ENCODE measurements at places on chromosomes 7 and 10. TPM values are rescaled to one million over a fixed set of nuclear protein-coding genes. Genes with fewer than 3 reads are reported as not detected.

DNA sequence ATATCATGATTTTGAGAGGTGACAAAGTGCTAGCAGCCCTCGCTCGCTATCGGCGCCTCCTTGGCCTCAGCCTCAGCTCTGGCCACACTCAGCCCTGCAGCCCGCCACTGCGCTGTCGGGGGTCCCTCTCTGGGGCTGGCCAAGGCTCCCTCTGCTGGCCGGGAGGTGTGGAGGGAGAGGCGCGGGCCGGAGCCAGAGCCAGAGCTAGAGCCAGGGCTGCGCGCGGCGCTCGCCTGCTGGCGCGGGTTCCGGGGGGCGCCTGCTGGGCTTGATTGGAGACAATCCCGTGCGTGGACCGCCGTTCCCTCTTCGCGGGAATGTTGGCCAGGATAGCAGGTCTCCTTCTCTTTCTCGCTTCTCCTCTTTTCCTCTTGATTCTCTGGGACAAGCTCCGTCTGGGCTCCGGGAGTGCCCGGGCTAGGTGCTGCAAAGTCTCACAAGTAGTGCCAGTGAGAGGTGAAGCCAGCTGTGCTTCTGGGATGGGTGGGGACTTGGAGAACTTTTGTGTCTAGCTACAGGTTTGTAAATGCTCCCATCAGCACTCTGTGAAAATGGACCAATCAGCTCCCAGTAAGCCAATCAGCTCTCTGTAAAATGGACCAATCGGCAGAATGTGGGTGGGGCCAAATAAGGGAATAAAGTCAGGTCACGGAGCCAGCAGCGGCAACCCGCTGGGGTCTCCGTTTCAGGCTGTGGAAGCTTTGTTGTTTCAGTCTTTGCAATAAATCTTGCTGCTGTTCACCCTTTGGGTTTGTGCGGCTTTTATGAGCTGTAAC, 43.4 kb upstream of the ELMO1 start:
- H3K4me1 ChIP-seq, result peaks cover 8% of the 10 kb centered on the region
- no peak overlapping the region for H3K4me3 ChIP-seq
- no peaks in the 10 kb centered on the region for H3K36me3 ChIP-seq
- no peak overlapping the region for H3K27ac ChIP-seq
- H3K27me3 ChIP-seq, result no peaks in the 10 kb centered on the region

GRCh38 chr7:116809636-116810266, 52.6 kb upstream of the CAPZA2 start:
- H3K27me3 ChIP-seq, result no peaks in the 10 kb centered on the region
- no peaks in the 10 kb centered on the region for H3K4me1 ChIP-seq
- H3K36me3 ChIP-seq, result no peaks in the 10 kb centered on the region
- DNase-seq, result no peak

GRCh38 chr7:102287111-102287980, 678 bp downstream of the SH2B2 start:
- H3K36me3 ChIP-seq, result no peaks in the 10 kb centered on the region
- peak overlapping the region; percentile 67 for H3K4me3 ChIP-seq
- peak overlapping the region; percentile 70 for H3K27ac ChIP-seq
- H3K27me3 ChIP-seq, result no peaks in the 10 kb centered on the region
- peaks cover 59% of the 10 kb centered on the region for H3K4me1 ChIP-seq

DNA sequence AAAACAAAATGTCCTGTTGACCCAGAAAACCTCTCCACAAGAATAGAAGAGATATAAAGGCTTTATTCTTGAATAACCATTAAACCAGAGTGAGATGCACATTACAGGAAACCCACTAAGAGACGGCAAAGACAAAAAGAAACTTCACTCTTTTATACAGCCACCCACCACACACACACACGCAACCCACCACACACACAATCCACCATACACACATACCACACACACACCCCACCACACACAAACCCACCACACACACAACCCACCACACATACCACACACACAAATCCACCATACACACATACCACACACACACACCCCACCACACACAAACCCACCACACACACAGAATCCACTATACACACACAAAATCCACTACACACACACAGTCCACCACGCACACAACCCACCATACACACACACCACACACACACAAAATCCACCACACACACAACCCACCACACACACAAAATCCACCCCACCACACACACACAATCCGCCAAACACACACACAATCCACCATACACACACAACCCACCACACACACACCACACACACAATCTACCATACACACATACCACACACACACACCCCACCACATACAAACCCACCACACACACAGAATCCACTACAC, 9.5 kb upstream of the REPIN1 start:
- peaks cover 27% of the 10 kb centered on the region for H3K4me1 ChIP-seq
- H3K4me3 ChIP-seq, result no peak overlapping the region
- no peaks in the 10 kb centered on the region for H3K27me3 ChIP-seq
- H3K36me3 ChIP-seq, result no peaks in the 10 kb centered on the region
- no peak for DNase-seq

DNA sequence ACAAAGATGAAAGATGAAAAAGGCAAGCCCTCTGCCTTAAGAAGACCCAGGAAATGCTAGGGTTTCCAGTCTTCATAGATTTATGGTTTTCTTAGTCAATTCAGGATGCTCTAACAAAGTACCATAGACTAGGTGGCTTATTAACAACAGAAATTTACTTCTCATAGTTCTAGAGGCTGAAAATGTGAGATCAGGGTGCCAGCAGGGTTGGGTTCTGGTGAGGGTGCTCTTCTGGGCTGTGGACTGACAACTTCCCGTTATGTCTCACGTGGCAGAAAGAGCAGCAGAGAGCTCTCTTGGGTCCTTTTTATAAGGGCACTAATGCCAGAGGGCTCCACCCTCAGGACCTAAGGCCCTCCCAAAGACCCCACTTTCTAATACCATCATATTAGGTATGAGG, 23.7 kb downstream of the ELMO1 start:
- H3K4me1 ChIP-seq, result no peaks in the 10 kb centered on the region
- no peak for DNase-seq
- H3K27ac ChIP-seq, result no peak overlapping the region
- H3K4me3 ChIP-seq, result no peak overlapping the region

DNA sequence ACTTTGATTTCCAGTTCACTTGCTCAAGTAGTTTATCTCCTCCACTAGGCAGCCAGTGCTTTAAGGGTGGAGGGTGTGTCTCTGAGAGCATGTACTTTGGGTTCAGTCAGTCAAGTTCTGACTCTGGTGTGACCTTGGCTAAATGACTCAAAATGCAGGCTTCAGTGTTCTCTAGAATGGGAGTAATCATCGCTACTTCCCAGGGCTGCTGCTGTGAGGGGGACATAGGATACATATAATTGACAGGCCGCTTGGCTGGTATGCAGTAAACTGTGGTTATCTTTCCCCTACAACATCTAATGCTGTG, 3.5 kb downstream of the PTPRE start:
- no peak for DNase-seq
- H3K27me3 ChIP-seq, result no peaks in the 10 kb centered on the region
- H3K4me3 ChIP-seq, result no peak overlapping the region
- H3K4me1 ChIP-seq, result no peaks in the 10 kb centered on the region

- no peak overlapping the region for H3K4me3 ChIP-seq
- peak overlapping the region; percentile 64 for H3K27ac ChIP-seq
- DNase-seq, result no peak
- H3K4me1 ChIP-seq, result peaks cover 20% of the 10 kb centered on the region
- no peaks in the 10 kb centered on the region for H3K36me3 ChIP-seq
- no peaks in the 10 kb centered on the region for H3K27me3 ChIP-seq
These were observed 85.4 kb upstream of the GSDME start for GRCh38 chr7:24842449-24843241.

DNA sequence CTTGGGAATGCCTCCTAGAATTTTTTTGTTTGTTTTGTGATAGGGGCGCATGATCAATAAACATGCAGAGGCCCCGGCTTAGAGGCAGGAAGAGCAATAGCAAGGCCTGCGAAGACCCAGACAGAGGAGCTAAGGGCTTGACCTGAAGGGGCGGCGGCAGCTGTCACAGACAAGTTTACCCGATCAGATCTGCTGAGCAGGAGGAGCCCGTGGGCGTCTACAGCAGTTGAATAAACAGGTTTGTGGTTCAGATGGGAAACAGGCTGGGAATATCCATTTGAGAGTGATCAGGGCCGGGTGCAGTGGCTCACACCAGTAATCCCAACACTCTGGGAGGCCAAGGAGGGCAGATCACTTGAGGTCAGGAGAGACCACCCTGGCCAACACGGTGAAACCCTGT, 126.0 kb upstream of the CALN1 start:
- DNase-seq, result no peak
- no peaks in the 10 kb centered on the region for H3K27me3 ChIP-seq
- no peak overlapping the region for H3K4me3 ChIP-seq
- no peaks in the 10 kb centered on the region for H3K4me1 ChIP-seq

DNA sequence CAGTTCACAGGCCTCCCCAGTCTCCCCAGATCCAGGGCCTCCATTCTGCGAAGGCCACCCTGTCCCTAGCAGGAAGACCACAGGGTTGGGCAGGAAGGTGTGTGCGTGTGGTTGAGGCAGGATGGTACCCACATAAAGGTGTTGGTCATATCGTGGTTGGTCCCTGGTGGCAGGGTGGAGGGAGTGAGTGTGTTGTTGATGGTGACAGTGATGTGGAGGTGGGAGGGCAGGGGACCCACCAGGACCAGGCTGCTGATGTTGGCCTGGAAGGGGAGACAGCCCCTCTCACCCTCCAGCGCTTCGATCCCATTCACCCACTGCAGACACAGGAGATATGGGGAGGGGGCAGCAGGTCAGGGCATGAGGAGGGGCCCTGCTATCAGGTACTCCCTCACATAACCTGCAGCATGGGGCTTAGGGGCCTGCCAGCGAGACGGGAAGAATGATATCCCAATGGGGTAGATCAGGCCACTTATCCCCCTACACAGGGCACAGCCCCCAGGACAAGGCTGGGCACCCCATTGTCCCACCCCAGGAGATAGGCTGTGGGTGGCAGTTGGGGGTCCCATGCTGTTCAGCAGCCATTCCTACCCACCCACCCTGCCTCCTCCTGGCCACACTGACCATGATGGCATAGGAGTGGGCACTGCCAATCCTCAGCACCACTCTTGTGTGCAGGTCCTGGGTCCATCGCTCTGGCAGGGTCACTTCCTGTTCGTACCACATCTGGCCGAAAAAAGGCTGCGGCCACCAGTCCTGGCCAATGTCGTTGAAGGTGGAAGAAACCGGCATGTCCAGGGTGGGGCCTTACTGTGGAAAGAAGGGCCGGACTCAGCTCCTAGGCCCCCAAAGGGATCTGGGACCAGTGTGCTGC, 69.0 kb upstream of the ZNF479 start:
- no peaks in the 10 kb centered on the region for H3K4me1 ChIP-seq
- DNase-seq, result no peak
- no peak overlapping the region for H3K27ac ChIP-seq
- no peaks in the 10 kb centered on the region for H3K36me3 ChIP-seq

DNA sequence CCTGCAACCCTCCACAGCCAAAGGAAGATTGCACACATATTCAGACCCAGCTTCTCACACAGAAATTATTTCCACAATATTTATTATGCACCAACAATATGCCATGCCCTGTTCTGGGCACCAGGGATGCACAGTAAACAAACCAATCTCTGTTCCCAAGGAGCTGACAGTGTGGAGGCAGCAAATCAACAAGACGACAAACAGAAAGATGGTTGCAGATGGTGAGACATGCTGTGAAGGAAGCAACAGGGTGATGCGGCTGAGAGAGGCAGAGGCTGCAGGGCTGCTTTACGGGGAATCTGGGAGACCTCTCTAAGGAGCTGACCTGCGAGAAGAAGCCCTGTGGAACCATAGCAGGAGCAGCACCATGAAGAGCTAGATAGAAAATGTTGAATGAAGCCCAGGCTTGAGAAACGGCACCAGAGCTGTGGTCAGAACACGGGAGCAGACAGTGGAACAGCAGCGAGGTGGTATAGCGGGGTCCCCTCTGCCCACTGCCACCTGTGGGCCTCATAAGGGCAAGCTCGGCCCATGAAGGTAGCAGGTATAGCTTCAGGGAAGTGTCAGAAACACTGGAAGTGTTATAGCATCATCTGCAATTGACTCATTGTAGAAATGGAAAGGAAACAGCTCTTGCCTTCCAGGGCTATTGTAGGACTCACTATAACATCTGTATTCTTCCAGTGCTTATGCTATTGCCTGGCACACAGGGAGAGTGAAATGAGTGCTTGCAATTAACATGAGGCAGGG, 17.4 kb downstream of the RBP3 start:
- peaks cover 2% of the 10 kb centered on the region for H3K27me3 ChIP-seq
- no peaks in the 10 kb centered on the region for H3K4me1 ChIP-seq
- no peak overlapping the region for H3K27ac ChIP-seq
- H3K4me3 ChIP-seq, result no peak overlapping the region
- H3K36me3 ChIP-seq, result no peaks in the 10 kb centered on the region

DNA sequence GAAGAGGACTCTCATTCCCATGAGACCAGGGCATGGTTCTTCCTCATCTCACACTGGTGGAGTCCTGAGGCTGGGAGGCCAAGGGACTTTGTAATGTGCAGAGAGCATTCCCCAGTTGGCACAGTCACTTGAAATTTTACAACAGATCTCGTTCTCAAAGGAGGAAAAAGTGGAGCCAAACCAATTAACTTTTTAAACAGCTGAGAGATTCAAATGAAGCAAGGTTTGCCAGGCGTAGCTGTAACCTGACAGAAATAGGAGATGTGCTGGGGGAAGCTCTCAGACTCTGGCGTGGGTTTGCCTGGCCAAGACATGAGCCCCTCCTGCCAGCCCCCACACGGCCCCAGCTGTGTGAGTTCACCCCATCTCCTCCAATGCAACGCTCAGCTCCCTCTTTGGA, 12.0 kb upstream of the CPXM2 start:
- no peak overlapping the region for H3K27ac ChIP-seq
- no peaks in the 10 kb centered on the region for H3K36me3 ChIP-seq
- H3K4me3 ChIP-seq, result no peak overlapping the region

DNA sequence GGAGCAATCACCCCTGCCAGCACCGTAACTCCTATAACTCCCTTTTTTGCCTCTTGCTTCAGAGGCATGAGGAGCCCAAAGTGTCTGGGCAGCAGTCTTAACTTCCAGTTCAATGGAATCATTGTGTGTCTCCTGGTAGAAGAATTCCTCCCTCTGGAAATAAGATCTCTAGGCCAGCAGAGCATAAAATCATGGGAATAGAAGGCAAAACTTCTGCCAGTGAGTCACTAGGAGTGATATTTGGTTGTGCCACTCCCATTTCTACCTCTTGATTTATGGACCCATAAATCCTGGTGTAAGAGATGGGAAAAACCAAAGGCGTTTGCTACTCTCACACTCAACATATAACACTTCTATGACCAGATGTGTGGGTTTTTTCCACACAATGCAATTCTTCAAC, 104.9 kb upstream of the FAM180A start:
- no peaks in the 10 kb centered on the region for H3K36me3 ChIP-seq
- no peak overlapping the region for H3K4me3 ChIP-seq
- no peak for DNase-seq
- H3K27ac ChIP-seq, result no peak overlapping the region
- no peaks in the 10 kb centered on the region for H3K4me1 ChIP-seq
- no peaks in the 10 kb centered on the region for H3K27me3 ChIP-seq

TCAF2 gene
- 3.1 TPM for polyA plus RNA-seq

LRRD1 gene
- polyA plus RNA-seq, result not detected

COL1A2 gene
- 1.9 TPM for polyA plus RNA-seq

ANKRD30A gene
- 2.1 TPM for polyA plus RNA-seq

ELAPOR2 gene
- polyA plus RNA-seq, result 2.7 TPM

AIFM2 gene
- 30.8 TPM for polyA plus RNA-seq

GJC3 gene
- 0.11 TPM for polyA plus RNA-seq

WDFY4 gene
- polyA plus RNA-seq, result 45.2 TPM

Measured in GM12878 (cell line).